ENCODE measurements at places on chromosomes 11 and 22. TPM values are rescaled to one million over a fixed set of nuclear protein-coding genes. Genes with fewer than 3 reads are reported as not detected.

BAIAP2L2 gene
- 10.0 TPM for total RNA-seq

HBG2 gene
- not detected for total RNA-seq

MMP12 gene
- total RNA-seq: not detected

HPX gene
- 4.2 TPM for total RNA-seq

MUC6 gene
- total RNA-seq: 0.16 TPM

RRAS2 gene
- 62.6 TPM for total RNA-seq

CACNA1I gene
- 2.0 TPM for total RNA-seq

C11orf42 gene
- 10.1 TPM for total RNA-seq

GDPD5 gene
- 99.5 TPM for total RNA-seq

TSGA10IP gene
- 5.4 TPM for total RNA-seq

DDX25 gene
- total RNA-seq: 53.8 TPM

KIF18A gene
- 22.5 TPM for total RNA-seq

CYP2D6 gene
- total RNA-seq: 1.4 TPM

TRIM29 gene
- 12.3 TPM for total RNA-seq

PKP3 gene
- 3.1 TPM for total RNA-seq

SCN2B gene
- 0.43 TPM for total RNA-seq

MPPED1 gene
- 5.9 TPM for total RNA-seq

OR6T1 gene
- not detected for total RNA-seq

CHRM1 gene
- 0.39 TPM for total RNA-seq

OR51V1 gene
- not detected for total RNA-seq

REXO2 gene
- total RNA-seq: 87.1 TPM

LDHA gene
- 174 TPM for total RNA-seq

SLC22A25 gene
- not detected for total RNA-seq

DNAJB13 gene
- total RNA-seq: 14.3 TPM

ARHGAP8 gene
- 15.0 TPM for total RNA-seq

HEPHL1 gene
- 0.24 TPM for total RNA-seq

APOBEC3H gene
- total RNA-seq: 3.5 TPM

SELENOH gene
- 222 TPM for total RNA-seq

ARFIP2 gene
- total RNA-seq: 80.1 TPM

FXYD6 gene
- 439 TPM for total RNA-seq

IGLL5 gene
- 1.4 TPM for total RNA-seq

Data from testis (tissue), 5 donors.